Left colon (tissue), 2 donors: ENCODE measurements at places on chromosomes 2 and 18. TPM values are rescaled to one million over a fixed set of nuclear protein-coding genes. Genes with fewer than 3 reads are reported as not detected.

Gene DNAH6
- total RNA-seq = 0.61 TPM

Gene IFIH1
- total RNA-seq = 20.0 TPM

Gene LYG2
- not detected for total RNA-seq

Gene TUBB6
- 29.8 TPM for total RNA-seq

Gene MC4R
- total RNA-seq = not detected

Gene SKOR2
- total RNA-seq = not detected

Gene GALNT14
- not detected for total RNA-seq

Gene CIDEA
- total RNA-seq = not detected

Gene ELOA2
- total RNA-seq = not detected

Gene L3MBTL4
- total RNA-seq = 6.5 TPM

Gene PXDN
- 11.6 TPM for total RNA-seq

Gene GREB1L
- total RNA-seq = not detected

Gene ADCYAP1
- total RNA-seq = 0.21 TPM

Gene CNDP1
- total RNA-seq = not detected

Gene UGT1A10
- 112 TPM for total RNA-seq

- no peak for DNase-seq
Measured at GRCh38 chr2:149664896-149665295, 77.3 kb upstream of the MMADHC start.

- no peak for DNase-seq
Measured at GRCh38 chr18:29882620-29883019, 1159.9 kb downstream of the DSC3 start.

DNA sequence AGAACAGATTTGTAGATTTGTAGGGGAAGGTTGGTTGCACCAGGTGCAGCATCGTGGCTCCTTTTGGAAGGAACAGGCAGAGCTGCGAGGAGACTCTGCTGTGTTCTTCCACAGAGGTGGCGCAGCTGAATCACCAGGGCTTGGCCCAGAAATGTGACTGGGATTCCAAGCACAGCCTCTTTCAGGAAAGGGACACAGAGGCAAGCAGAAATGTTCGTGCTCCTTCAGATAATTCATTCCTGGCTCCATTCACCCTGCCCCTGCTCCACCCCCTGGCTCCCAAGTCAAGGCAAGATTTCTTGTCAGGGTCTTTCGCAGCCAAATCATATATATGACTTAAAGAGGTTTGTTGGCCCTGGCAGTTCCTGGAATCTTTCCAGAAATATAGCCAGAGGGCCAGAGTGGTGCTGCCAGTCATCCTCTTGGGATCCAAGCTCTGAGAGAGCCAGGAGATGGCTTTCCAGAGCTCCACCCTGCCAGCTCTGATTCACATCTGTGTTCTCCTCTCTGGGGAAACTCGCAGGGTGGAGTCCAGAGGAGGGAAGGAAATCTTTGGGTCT lies 203.9 kb upstream of the TANK start:
- DNase-seq = no peak

DNA sequence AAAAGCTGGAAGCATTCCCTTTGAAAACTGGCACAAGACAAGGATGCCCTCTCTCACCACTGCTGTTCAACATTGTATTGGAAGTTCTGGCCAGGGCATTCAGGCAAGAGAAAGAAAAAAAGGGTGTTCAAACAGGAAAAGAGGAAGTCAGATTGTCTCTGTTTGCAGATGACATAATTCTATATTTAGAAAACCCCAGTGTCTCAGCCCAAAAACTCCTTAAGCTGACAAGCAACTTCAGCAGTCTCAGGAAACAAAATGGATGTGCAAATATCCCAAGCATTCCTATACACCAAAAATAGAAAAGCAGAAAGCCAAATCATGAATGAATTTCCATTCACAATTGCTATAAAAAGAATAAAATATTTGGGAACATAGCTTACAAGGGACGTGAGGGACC lies 11.1 kb downstream of the SLC8A1 start:
- no peak for DNase-seq

GRCh38 chr2:215793747-215794595 lies 219.4 kb downstream of the MREG start:
- no peak for DNase-seq

GRCh38 chr2:171491292-171491691 lies 31.0 kb upstream of the CYBRD1 start:
- DNase-seq = no peak

DNA sequence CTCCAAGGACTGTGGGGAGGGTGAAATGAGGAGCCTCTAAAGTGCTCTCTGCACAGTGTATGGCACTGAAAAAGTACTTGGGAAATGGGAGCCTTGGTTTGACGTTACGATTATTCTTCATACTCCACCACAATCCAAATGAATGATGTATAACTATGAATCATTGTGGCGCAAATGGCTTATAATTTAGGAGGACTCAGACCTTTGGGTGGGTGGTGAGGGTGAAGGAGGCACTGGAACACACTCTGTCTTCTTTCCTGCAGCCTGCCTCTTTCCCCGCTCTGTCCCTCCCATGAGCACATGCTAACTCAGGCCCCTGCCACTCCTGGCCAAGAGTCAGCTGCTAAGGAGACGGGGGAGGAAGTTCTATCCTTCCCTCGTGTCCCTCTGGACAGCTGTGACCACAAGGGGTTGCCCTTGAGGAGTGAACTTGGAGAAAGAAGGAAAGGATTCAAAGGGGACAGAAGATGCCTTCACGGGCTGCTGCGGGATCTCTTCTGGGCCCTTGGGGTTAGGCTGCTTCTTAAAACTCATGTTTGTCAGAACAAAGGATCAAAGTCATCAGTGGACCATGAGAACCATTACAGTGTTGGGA lies 36.5 kb downstream of the POLR1A start:
- no peak for DNase-seq

DNA sequence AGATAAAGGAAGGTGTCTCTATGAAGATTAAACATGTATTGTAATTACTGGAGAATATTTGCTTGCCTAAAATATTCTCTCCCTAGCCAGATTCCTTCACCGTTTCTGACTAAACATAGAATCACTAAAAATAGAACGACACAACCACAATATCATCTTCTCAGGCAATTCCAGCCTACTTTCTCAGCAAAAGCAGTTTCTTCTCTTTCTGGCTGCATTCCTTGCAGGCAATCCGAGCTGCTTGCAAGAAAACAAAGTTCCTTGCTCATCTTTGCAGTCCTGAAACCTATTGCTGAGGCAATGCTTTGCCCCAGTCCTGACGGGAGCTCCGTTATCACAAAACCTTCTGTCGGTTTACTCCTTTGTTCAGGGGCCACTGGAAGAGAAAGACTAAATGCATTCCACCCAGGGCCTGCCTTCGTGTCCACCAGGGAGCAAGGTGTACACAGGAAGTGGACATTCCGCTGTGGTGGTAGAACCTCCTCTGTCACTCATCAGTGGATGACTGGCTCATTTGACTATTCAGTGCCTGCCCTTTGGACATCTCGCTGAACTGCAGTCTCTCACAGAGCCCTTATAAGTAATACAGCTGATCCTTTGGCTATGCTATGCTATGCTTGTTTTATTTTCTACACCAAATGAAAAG lies 239.2 kb upstream of the DOK6 start:
- no peak for DNase-seq

GRCh38 chr2:130749078-130749477 lies 6.3 kb upstream of the AMER3 start:
- no peak for DNase-seq

DNA sequence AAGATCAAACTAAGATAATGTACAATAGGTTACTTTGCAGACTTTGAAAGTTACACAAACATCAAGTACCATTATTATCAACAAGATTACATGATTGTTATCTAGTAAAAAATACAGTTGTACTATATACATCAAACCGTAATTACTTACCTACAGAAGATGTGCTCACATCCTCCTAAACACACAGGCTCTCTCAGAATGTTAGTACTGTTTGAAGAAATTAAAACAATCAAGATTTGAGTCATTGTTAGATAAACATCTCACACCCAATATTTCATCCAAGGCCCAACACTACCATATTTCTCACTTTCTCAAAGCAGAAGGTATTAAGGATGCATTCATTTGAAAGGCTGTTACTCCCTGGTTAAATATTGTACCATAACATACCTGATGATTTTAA lies 12.6 kb downstream of the BARD1 start:
- no peak for DNase-seq

- DNase-seq = no peak
Measured at GRCh38 chr18:24002479-24002878, 12.1 kb upstream of the TTC39C start.

- DNase-seq = no peak
Measured at GRCh38 chr2:28142386-28142785, 250.3 kb upstream of the FOSL2 start.

GRCh38 chr2:11775384-11775783 lies 29.0 kb downstream of the LPIN1 start:
- no peak for DNase-seq

- DNase-seq = no peak
Measured at GRCh38 chr18:79786304-79786703, 11.4 kb upstream of the KCNG2 start.

DNA sequence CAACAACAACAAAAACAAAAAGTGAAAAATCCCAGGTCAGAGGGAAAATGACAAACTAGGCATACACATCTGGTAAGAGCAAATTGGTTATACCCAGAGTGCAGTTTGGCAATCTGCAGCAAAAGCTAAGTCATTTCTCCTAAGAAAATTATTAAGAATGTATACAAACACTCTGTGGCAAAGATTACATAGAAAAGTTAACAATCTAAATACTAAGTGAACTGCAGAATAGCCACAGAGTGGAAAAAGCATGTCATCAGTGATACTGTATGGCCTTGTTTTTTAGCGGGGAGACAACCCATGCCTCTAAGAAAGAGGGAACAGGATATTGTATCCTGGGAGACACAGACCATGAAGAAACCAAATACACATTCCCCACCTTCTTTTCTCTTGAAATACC lies 136.0 kb upstream of the ITGB6 start:
- no peak for DNase-seq

DNA sequence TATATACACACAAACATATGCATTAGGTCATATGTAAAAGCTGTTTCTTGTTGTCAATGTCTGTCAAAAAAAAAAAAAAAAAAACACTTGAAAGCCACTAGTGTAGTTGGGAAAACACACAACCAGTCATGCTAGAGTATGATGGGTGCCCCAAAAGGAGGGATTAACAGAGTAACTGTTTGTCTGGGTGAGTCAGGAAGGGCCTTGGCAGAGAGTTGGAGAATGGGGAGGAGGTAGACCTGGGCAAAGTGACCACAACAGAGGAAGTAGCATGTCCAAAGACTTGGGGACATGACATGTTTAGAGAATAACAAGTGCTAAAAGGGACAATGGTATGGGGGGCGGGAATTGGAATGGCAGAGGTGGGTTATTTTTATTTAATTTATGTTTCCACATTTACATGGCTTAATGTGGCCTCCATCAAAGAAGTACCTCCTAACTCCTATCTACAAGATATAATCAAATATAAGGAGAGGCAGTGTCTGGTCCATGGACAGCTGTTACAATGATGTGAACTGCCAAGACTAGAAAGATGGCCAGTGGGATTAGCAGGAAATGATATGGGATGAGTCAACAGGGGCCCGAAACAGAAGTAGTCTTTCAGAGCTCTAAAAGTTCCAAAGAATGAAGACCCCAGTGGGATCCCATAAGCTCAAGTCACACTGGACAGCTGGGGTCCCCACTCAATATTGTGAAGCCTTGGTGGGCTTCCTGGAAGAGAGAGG lies 99.9 kb upstream of the ZFP36L2 start:
- DNase-seq = no peak

DNA sequence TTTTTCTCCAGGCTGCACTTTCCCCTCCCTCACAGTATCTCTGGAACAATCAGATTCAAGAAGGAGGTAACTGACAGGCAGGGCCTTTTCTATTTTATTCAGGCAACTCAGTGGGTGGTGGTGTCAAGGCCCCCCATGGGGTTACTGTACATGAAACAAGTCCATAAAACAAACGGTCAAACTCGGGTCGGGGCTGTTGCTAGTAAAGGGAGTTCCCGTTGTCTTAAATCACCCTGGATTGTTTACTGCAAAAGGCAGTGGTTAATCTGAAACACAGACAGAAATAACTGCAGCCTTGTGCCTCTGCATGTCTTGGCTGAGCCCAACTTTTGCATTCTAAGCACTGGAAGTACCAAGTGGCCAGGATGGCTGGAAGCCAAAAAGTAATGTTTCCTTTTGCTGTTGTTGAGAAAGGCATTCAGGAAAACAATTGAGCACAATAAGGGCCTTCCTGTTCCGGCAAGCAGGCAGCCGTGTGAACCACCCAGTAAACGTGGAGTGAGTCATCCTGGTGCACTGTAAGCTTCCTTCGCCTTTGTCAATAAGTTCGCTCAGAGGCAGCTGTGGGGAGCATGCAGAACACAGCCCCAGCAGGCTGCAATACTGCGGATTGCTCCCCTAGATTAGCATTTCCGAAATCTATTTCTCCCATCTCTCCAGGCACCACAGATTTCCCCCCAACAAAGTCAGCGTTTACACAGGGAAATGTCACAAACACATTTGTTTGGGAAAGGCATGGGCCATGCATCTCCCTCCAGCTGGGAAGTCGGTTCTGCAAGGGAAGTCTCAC lies 149.6 kb downstream of the IRS1 start:
- DNase-seq = peak; percentile 91

GRCh38 chr2:181655519-181655918 lies 1.4 kb downstream of the CERKL start:
- DNase-seq = no peak

GRCh38 chr2:221431477-221431876 lies 140.6 kb downstream of the EPHA4 start:
- peak; percentile 20 for DNase-seq

- DNase-seq = no peak
Measured at GRCh38 chr2:29293830-29294438, 178.7 kb downstream of the CLIP4 start.

DNA sequence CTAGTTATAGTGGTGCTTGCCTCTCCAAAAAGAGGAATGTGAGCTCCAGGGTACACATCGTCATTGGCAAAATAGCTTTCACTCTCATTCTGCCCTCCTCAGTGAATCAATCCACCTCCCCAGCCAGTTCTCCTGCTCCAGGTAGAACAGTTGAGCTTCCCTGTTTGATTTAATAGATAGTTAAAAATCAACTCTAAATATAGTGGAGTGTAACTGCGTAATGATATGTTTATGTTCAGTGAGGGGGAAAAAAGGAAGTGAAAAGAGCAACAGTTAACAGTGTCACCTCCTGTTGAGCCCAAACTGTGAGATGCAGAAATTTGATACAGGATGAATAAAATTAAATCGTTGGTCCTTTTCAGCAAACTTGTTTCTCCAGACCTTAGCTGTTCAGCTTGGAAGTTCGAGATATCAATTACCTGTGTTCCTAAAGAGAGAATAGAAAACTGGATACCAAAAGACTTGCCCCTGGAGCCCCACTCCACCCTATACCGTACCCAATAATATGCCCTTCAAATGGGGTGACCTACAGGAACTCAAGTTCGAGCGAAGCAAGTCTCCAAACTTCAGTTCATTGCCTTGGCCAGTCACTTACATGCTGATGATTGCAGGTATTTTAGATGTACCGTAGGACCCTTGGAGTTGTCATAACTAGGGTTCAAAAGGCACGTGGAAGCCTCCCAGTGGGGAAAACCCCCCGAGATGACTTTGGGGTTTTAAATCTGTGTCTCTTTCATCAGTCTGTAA lies 708.4 kb downstream of the RNF144A start:
- DNase-seq = no peak

GRCh38 chr2:65589667-65590066 lies 157.3 kb upstream of the SPRED2 start:
- no peak for DNase-seq

- DNase-seq = no peak
Measured at GRCh38 chr2:168907940-168908662, 7.0 kb downstream of the G6PC2 start.
